ENCODE measurements at places on chromosomes 7 and 10.

- no peaks in the 10 kb centered on the region for H3K4me1 ChIP-seq
- DNase-seq = peak; percentile 83
- no peak overlapping the region for H3K27ac ChIP-seq
- H3K36me3 ChIP-seq = no peaks in the 10 kb centered on the region
Observed at GRCh38 chr7:74044366-74045350, 16.7 kb downstream of the ELN start.

DNA sequence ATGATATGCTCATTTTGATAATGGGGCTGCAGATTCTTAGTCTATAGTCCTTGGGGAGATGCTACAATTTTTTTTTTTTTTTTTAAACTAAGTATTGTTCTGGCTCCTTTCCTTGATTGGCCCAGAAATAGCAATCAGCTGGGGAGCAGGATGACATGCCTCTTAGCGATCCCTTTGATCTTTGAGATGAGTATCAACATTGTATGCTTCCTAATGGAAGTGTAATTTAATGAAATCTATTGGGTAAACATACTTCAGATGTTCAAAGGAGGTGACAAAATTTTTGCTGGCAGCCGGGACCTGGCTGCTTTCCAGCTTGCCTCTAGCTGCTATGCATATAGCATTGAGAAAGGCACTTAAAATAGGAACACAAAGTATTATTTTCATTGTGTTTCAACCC lies 43.5 kb downstream of the VTI1A start:
- no peaks in the 10 kb centered on the region for H3K36me3 ChIP-seq
- no peak overlapping the region for H3K4me3 ChIP-seq
- no peak overlapping the region for H3K27ac ChIP-seq
- no peak for DNase-seq
- H3K27me3 ChIP-seq = no peaks in the 10 kb centered on the region
- peaks cover 13% of the 10 kb centered on the region for H3K4me1 ChIP-seq

- H3K27me3 ChIP-seq = no peaks in the 10 kb centered on the region
- H3K36me3 ChIP-seq = no peaks in the 10 kb centered on the region
- peak overlapping the region; percentile 89 for H3K4me3 ChIP-seq
- peaks cover 7% of the 10 kb centered on the region for H3K4me1 ChIP-seq
Observed at GRCh38 chr7:152674860-152675758, 832 bp downstream of the XRCC2 start.

GRCh38 chr7:15675379-15675778 lies 11.1 kb downstream of the MEOX2 start:
- no peak overlapping the region for H3K4me3 ChIP-seq
- H3K27me3 ChIP-seq = no peaks in the 10 kb centered on the region
- H3K36me3 ChIP-seq = no peaks in the 10 kb centered on the region
- peak; percentile 23 for DNase-seq

DNA sequence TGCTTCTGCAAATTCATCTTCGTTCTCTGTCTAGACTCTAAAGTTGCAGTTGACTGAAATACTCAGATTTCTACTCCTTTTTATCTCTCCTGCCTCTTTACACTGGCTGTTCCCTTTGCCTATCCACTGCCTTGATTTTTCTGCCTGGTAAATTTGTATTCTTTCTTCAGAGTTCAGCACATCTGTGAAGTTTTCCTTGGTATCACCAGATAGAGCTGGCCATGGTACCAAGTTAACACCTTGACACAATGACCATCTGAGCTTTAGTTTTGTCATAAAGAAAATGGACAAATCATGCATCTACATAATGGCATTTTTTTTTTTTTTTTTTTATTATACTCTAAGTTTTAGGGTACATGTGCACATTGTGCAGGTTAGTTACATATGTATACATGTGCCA lies 143.0 kb downstream of the PPP1R3A start:
- H3K4me1 ChIP-seq = no peaks in the 10 kb centered on the region
- H3K27me3 ChIP-seq = no peaks in the 10 kb centered on the region
- no peaks in the 10 kb centered on the region for H3K36me3 ChIP-seq
- no peak overlapping the region for H3K4me3 ChIP-seq
- DNase-seq = no peak
- no peak overlapping the region for H3K27ac ChIP-seq

GRCh38 chr7:27177795-27178320 lies 3.7 kb upstream of the HOXA10 start:
- H3K27ac ChIP-seq = peak overlapping the region; percentile 76
- H3K27me3 ChIP-seq = no peaks in the 10 kb centered on the region
- peak overlapping the region; percentile 75 for H3K4me3 ChIP-seq
- DNase-seq = no peak
- H3K36me3 ChIP-seq = peaks cover 8% of the 10 kb centered on the region

DNA sequence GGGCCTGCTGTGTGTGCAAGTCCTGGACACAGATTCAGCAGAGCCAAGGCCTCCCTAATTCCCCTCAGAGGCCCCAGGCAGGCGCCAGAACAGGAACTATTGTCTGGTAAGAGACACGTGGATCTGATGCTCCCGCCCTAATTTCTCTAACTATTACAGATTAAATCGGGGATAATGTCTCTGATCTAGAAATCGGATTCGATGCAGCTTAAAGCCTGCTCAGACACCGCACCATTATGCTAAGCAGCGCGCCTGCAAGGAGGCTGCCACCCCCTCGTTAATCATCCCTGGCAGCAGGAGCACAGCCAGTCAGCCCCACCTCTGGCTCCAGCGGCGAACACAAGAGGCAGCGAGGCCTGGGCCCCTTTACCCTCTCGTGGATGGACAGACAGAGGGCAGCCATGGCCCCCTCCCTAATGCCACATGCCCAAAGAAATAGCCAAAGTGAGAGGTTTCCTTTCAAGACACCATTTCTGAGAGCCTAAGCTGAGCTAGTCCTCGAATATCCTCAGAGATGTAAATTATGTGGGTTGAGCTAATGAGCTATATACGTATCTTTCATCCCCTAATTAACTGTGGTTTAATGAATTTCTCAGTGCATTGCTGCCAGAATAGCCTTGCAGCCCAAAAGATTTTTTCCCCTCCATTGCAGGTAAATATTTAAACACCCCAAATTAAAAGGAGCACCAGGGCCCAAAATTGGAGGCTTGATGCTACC lies 122.1 kb downstream of the GRID1 start:
- peak; percentile 61 for DNase-seq
- H3K4me1 ChIP-seq = no peaks in the 10 kb centered on the region
- H3K4me3 ChIP-seq = no peak overlapping the region
- no peaks in the 10 kb centered on the region for H3K36me3 ChIP-seq
- no peak overlapping the region for H3K27ac ChIP-seq

DNA sequence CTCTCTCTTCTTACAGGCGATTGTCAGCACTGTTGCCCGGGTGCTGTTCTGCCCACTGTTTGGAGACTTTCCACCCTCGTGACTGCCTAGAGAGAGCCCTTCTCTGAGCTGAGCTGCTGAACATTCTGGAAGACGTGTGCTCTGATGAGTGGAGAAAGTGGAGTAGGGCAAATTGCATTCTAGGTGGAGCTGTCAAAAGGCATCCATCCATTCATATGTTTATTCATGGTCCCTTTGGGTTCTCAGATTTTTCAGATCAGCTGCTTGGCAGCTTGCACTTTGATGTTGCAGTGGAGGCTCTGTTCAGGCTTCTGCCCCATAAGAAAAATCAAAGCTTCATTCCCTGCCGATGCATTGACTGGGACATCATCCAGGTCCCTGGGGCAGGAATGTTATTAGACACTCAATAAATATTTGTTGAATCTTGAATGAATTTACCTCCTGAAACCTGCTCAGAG lies 120.7 kb upstream of the EEPD1 start:
- H3K36me3 ChIP-seq = no peaks in the 10 kb centered on the region
- peaks cover 7% of the 10 kb centered on the region for H3K27me3 ChIP-seq
- H3K4me1 ChIP-seq = peaks cover 20% of the 10 kb centered on the region

- peaks cover 17% of the 10 kb centered on the region for H3K4me1 ChIP-seq
- DNase-seq = no peak
- no peaks in the 10 kb centered on the region for H3K36me3 ChIP-seq
- H3K27me3 ChIP-seq = no peaks in the 10 kb centered on the region
Observed at GRCh38 chr10:77299320-77299719, 338.3 kb downstream of the KCNMA1 start.
